Gastrocnemius medialis (tissue), 4 donors: ENCODE measurements at places on chromosomes 1 and 21.
A peak's percentile ranks its signal among the peaks of the same experiment; 100 is the strongest.

GRCh38 chr21:25708467-25709065 lies 26.1 kb downstream of the ATP5PF start:
- DNase-seq = no peak

- no peak for DNase-seq
Observed at GRCh38 chr1:238964631-238965030, 421.7 kb upstream of the CHRM3 start.

- no peak for DNase-seq
Observed at GRCh38 chr1:231896806-231897205, 270.2 kb downstream of the DISC1 start.

DNA sequence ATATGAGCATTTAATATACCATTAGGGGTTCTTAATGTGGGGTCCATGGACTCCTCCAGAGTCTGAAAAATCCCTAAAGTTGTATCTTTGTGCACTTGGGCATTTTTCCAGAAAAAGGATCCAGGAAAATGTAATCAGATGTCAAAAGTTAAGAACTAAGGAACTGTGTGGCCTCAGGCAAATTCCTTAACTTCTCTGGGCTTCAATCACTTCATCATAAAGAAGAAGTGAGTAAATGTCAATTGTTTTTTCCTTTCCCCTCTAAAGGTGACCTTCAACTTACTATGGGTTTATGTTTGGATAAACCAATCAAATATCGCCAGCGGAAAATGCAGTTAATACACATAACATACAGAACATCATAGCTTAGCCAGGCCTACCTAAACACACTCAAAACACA lies 2.5 kb downstream of the MAD2L2 start:
- no peak for DNase-seq

DNA sequence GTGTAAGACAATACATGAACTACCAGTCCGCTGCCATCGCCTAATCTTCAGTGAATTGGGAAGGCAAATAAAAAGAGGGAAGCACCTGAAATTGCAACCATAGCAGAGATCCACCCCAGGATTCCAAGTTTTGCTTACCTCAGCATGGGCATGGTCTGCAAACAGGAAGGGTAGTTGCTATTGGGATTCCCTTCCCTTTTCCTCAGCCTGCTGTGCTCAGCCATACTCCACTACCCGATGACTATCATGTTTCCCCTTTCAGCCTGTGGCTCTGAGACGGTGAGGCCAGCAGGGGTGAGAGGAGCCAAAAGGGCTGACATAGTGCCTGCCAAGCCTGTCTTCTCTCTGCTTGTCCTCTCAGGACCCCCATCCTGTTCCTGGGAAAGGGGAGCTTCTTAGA lies 64.2 kb downstream of the GPR137B start:
- DNase-seq = peak; percentile 10

DNA sequence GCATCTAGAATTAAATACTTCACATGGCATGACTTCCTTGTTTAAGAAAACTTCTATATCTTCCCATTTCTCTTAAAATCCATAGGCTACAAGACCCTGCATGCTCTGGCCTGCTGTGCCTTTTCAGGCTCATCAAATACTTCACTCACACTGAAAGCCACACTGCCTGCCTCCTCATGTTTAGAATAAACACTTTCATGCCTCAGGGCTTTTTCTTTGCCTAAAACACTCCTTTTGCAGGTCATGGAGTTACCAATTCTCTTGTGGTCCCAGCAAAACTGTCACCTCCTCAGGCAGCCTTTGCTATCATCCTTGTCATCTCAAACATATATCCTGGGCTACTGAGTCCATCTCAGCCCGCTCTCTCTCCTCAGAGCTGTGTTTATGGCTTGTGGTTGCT lies 5.5 kb downstream of the SGIP1 start:
- no peak for DNase-seq

GRCh38 chr1:42359466-42359865 lies 21.1 kb upstream of the RIMKLA start:
- no peak for DNase-seq

DNA sequence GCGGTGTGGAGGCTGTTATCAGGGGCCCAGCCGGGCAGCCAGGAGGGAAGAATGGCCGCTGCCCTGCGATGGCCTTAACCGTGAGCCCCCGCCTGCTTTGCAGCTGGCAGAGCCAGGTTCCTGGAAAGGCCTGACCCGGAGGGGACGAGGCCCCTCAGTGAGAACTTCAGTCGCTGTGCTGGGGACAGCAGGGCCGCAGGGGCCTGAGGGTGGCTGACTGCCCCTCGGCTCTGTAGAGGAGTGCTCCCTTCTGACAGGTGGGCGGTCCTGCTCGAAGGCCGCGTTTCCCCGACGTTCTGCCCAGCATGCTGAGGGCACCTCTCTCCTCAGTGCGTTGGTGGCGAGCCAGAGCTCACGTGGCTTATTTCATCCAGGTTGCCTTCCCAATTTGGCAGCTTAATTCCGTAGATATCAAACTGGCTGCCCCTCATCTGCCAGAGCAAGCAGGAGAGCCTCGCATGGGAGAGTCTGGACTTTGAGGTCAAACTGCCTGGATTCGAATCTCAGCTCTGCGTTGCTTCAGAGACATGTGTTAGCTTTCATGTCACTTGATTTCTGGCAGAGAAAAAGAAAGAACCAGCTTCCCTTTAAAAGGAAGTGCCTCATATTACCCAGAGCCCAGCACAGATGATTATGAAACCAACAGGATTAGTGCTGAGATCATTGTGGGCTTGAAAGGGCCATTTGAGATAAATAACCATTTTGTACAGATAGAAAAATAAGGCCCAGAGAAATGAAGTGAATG lies 239.8 kb downstream of the SDCCAG8 start:
- DNase-seq = no peak

- DNase-seq = no peak
Observed at GRCh38 chr1:234996245-234996757, 132.3 kb downstream of the TOMM20 start.

GRCh38 chr21:26013970-26014369 lies 156.6 kb downstream of the APP start:
- DNase-seq = no peak

DNA sequence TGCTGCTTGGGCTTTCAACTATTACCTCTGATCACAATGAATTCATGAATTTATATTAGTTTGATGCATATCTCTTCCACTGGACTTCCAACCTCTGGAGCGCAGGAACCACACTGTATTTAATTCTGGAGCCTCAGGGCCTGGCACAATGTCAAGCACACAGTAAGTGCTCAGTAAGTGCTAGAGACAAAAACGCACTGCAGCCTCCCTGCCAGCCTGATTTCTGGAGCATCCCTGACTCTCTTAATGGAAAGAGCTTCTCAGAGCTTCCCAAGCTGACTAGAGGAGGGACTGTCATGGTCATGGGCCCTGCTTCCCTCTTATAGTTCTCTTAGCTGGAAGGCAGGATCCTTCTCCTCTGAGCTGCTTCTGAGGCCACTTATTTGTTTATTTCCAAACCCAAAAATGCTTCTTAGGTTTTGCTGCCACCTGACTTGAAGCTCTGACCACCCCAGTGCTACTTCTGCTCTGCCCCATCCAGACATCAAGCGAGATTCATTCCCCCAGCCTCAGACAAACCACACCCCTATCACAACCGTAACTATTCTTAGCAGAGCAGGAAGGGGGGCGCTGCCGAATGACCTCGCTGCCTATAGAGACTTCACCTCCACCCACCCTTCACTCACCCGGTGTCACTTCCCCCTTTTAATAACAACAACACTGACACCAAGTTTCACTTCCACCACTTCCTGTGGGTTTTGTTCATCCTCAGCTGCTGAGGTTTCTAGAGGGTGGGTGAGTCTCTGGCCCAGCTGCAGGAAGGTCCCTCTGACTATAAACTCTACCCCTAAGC lies 33.6 kb downstream of the NUAK2 start:
- peak; percentile 40 for DNase-seq

DNA sequence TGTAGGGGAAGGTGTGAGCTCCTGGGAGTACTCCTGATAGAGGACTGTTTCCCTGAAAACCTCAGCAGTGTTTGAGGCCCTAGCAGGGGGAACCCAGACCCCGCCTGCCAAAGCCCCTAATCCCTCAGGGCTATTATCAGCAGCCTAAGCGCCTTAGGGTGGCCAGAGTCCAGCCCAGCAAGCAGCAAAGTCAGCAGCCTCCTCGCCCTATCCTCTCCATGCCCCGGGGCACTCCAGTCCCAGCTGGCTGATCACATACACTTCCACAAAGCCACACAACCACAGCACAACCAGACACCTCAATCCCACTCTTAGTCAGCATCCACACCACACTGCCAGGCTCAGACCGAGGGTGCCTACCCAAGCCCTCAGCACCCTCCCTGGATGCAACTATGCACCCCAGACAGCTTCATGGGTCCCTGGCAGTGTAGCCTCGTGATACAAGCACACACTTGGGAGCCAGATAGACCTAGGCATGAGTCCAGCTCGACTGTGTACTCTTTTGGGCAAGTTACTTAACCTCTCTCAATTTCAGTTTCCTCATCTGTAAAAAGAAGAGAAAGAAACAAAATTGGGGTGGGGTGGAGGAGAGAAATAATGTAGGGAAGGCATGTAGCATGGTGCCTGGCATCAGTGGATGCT lies 7.1 kb downstream of the IGSF9 start:
- DNase-seq = no peak

GRCh38 chr1:56135069-56135863 lies 444.1 kb downstream of the PLPP3 start:
- DNase-seq = no peak

DNA sequence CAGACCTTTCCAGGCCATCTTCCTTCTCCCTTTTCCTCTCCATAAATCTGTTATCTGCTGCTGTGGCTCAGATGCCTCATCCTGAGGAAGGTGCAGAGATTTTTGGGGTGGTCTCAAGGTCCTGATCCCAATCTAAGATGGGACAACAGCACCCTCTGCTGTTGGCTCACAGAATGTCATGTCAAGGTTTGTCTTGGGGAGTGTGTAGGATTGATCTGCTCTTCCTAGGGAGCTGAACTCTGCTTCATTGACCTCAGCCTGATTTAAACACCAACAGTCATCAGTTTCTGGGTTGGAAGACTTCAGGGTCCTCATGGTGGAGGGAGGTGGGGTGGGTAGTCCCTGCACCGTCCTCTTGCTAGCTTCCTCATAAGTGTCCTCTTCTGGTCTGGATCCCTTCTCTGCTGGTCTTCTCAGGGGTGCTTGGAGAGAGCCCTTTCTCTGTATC lies 62.8 kb upstream of the LAX1 start:
- no peak for DNase-seq

DNA sequence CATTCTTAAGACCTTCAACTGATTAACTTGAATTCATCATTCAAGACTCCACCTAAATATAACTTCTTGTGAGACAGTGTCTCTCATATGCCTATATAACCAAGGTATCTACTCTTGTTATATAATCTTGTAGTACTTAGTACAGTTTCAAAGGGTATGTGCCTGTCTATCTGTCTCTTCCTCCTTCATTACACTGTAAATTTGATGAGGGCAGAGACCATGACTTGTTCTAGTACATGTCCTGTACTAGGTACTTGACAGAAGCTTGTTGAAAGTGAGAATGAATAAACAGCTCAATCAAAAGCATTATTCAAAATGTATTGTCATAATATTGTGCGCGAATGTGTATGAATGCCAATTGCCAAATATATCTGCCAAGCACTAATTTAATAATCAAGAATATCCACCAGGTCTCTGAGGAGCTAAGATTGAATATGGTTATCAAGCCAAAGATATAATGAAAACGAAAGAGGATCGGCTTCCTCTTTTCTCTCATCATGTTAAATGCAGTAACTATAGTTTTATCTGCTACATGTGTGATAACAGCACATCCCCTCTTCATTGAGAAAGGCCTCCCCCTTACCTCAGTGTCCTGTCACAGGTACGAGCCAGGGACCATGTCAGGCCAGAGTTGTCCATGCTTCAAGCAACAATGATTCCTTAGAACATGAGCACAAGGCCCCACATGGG lies 117.3 kb downstream of the UCHL5 start:
- no peak for DNase-seq

DNA sequence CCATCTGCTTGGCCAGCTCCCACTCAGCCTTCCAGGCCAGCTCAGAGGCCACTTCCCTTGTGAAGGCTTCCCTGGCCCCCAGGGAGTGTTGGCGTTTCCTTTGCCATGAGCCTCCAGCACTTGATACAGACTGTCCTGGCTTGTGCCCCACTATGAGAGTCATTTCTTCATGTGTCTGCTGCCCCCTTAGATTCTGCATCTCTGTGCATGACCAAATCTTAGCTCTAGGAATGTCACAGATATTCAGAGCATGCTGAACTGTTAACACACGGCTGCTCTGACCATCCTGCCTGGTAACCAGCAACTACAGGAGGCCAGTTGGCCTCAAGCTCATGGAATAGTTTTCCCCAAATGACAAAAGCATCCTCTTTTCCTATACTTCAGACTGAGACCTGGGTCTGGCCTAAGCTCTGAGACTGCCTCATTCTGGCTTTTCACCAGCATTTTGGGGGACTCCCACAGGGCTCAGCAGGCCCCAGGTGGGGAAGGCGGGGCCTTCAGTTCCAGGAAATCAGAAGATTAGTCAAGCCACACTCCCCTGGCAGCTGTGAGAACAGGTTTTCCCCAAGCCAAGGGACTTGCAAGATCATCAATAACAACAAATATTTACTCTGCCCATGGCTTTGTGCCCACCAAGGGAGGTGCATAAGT lies 182.6 kb upstream of the EDN2 start:
- DNase-seq = no peak

- DNase-seq = no peak
Observed at GRCh38 chr1:69073176-69073575, 494.5 kb upstream of the LRRC7 start.

- no peak for DNase-seq
Observed at GRCh38 chr1:89581859-89582258, 51.1 kb upstream of the LRRC8C start.

- DNase-seq = no peak
Observed at GRCh38 chr1:154840269-154841176, 29.6 kb downstream of the KCNN3 start.

- no peak for DNase-seq
Observed at GRCh38 chr21:38740090-38740489, 65.6 kb upstream of the ETS2 start.

- no peak for DNase-seq
Observed at GRCh38 chr1:164579381-164579780, 20.4 kb downstream of the PBX1 start.

DNA sequence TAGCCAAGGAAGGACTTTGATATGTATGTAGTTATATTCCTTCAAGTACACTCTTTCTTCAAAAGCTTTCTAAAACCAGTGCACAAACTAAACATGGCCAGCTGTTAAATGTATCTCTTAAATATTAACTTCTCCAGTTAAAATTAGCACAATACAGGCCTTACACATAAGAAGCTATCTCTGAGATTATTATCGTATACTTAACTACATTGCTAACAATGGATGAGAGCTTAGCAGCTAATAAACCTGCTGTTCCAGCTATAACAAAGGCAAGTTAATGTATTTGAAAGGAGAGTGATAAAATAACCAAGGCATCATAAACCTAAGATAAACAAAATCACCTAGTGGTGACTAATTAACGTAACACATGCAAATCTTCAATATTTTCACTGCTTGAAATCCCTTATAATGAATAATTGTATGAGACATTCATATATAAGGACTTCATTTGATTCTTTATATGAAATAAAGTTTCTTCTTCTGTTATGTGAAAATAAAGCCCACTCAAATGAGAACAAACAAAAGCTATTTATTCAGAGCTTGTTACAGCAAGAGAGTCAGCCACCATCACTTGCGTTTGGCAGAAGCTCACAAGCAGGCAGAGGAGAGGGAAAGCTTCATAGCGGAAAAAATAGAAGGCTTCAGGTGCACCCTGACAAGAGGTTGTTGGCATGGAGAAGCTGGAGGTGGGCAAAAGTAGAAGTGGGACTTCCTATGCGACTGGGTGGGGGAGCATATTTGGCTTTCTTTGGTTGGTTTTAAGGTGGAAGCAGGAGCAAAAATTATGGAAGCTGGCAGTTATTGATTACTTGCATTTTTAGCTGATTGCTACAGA lies 274.1 kb upstream of the CHRM3 start:
- no peak for DNase-seq

GRCh38 chr1:173355281-173356031 lies 121.7 kb upstream of the PRDX6 start:
- no peak for DNase-seq

GRCh38 chr21:38809198-38809878 lies 3.6 kb downstream of the ETS2 start:
- DNase-seq = no peak
